ENCODE measurements at places on chromosomes 1 and 21.
A peak's percentile ranks its signal among the peaks of the same experiment; 100 is the strongest.

GRCh38 chr1:211066781-211067384 lies 67.1 kb downstream of the KCNH1 start:
- no peak for DNase-seq

GRCh38 chr1:30777060-30777903 lies 19.7 kb upstream of the LAPTM5 start:
- no peak for DNase-seq

DNA sequence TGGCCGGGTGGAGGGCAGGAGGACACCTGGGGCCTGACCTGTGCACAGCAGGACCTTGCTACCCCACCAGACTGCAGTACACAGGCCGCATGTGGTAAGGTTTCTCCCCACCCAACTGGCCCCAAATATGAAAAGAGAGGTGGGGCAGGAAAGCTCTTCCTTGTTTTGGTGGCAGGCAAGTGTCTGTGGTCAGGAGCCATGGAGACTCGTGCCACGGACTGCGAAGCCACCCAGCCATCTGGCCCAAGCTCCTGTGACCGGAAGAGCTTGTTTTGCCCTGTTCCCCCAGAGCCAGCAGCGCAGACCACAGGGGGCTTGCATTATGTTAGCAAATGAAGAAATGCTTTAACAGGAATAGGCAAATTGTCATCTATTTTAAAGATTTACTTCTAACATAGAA lies 54.9 kb downstream of the OLIG1 start:
- DNase-seq = no peak

DNA sequence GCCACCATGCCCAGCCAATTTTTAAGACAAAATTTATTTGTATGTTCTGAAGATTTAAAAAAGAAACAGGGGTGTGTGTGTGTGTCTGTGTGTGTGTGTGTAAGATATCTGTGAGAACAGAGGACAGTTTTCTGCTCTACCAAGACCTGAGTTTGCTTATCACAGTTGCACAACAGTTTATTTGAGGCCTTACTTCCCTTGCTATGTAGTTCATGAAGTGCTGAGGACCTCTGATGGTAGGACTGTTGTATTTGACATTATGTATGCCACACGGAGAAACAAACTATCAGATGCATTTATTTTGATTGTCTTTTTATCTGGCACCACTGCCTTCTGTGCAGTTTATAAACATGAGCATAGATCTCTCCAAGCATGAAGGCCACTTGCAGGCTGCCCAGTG lies 355.2 kb downstream of the PBX1 start:
- DNase-seq = no peak

GRCh38 chr1:205255941-205256780 lies 28.4 kb downstream of the TMCC2 start:
- DNase-seq = no peak

DNA sequence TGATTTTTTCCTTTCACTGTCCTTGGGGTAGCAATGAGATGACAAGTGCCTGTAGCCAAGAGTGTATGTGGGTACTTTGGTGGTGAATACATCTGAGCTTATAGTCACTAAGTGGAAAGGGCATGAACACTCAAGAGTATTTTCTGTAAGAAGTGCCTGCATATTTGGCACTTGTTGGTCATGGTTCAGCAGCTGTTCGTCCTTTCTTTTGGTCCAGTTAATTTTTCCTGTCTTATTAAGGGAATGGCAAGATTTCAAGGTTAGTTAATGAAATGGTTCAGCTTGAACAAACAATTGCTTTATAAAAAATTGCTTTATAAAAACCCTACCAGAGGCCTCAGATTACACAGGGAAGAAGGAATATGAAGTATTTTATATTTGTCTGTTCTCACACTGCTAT lies 48.6 kb upstream of the GPR52 start:
- no peak for DNase-seq

- no peak for DNase-seq
Measured at GRCh38 chr1:114299331-114299975, 145.8 kb upstream of the SYT6 start.

GRCh38 chr1:151166505-151166956 lies 587 bp downstream of the SCNM1 start:
- no peak for DNase-seq

GRCh38 chr1:11671205-11671543 lies 7.2 kb downstream of the FBXO6 start:
- DNase-seq = no peak

DNA sequence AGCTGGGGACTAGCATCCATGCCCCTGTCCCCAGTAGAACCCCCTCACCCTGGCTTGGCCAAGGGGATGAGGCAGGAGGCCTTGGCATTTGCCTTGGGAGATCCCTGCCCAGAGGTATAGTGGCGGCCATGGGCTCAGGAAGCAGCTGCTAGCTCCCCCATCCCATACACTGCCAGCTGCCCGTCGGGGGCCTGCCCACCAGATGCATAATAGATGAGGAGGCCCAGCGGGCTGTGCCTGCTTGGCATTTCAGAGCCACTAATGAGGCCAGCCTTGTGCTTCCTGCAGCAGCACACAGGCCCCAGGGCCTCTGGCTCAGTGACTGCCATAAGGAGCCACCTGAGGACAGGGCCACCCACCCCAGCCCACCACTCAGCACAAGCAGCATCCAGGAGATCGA lies 23.6 kb downstream of the RAP1GAP start:
- DNase-seq = no peak

DNA sequence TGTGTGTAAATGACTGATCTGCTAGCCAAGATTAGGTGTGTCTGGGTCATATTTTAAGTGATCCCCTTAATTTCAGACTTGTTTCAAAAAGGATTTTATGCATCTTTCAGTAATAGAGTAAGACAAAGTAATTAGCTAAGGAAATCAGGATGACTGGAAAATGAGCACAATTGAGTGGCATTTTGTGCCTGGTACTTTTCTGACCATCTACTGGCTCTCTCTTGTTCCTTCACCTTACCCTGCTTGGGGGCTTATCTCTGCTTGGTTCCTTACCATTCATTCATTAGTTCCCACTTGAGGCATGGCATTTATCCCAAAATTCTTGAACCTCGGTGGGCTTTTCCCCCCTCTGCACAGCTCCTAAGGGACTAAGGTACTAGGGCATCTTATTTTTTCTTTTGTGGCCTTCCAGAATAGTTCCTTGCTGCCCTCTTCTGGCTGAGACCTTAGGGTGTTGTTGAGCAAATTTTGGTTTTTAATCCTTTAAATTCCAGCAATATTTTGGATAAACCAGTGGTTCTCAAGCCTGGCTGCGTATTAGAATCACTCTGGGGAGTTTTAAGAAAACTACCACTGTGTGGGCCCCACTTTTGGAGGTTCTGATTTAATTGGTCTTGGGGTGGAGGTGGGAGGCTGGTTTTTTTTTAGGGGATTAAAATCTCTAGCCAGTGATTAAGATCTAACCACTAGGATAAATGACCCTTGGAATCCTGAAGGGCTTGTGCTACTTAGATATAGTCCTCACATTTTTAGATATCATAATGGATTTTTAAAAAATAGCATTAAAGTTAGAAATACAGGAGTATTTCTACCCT lies 50.8 kb downstream of the HS2ST1 start:
- DNase-seq = no peak

GRCh38 chr1:165903672-165904071 lies 76.3 kb downstream of the UCK2 start:
- no peak for DNase-seq

- DNase-seq = no peak
Measured at GRCh38 chr1:3717041-3717714, 35.1 kb upstream of the CCDC27 start.

GRCh38 chr21:41362605-41363369 lies 960 bp downstream of the MX2 start:
- no peak for DNase-seq

DNA sequence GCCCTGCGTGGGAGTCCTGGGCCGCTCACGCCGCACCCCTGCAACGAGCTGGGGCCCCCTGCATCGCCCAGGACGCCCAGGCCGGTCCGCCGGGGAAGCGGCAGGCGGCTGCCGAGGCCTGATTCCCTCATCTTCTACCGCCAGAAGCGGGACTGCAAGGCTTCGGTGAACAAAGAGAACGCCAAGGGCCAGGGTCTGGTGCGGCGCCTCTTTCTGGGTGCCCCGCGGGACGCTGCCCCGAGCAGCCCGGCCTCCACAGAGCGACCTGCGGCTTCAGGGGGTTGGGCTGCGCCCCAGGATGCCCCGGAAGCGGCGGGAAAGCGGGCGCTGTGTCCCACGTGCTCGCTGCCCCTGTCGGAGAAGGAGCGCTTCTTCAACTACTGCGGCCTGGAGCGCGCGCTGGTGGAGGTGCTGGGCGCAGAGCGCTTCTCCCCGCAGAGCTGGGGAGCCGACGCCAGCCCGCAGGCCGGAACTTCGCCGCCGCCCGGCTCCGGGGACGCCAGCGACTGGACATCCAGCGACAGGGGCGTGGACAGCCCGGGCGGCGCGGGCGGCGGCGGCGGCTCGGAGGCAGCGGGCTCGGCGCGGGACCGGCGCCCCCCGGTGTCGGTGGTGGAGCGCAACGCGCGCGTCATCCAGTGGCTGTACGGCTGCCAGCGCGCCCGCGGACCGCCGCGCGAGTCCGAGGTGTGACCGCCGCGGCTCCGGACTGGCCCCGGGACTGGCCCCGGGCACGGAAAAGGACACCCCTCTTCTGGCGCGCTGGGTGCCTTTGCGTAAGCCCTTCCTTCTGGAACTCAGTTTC lies 2.7 kb downstream of the FAM110D start:
- no peak for DNase-seq

DNA sequence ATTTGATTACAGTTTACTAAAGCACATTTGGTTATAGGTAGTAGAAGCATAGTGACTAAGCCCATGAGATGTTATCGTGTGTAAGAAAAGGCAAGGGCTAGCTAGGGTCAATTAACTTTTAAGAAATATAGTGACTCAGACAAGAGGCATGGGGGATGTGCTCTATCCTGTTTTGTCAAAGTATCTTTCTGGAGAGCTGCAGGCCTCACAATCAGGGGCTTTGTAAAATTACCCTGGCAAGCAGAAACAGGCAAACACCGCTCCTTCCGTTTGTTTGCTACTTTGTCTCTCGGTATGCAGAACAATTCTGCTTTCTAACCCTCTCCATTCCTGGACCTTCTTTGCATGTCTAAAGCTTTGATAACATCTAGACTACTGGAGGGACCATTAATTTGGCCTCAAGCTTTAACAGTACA lies 26.1 kb upstream of the ZNF697 start:
- DNase-seq = peak; percentile 45

DNA sequence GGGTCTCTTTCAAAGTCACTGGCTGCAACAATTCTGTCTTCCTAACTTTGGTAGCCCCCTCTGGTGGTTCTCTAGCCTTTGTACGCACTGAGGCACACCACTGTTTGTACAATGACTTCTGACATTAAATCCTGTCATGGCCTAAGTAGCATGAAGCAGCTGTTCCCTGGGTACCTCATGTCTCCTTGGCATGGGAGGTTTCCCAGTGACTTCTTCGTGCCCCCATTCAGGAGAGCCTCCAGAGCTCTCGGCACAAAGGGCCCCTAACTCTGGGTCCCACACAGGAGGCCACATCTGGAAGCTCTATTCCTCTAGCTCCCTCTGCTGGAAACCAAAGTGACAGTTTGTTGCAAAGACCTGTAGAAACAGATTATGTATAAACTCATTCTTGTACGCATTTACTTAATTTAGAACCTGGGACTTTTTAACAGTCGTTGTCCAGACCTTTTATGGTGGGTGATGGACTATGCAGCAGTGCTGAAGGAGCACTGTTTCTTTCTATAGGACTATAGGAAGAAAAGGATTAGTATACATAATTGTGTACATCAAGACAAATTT lies 13.4 kb downstream of the SWT1 start:
- no peak for DNase-seq

DNA sequence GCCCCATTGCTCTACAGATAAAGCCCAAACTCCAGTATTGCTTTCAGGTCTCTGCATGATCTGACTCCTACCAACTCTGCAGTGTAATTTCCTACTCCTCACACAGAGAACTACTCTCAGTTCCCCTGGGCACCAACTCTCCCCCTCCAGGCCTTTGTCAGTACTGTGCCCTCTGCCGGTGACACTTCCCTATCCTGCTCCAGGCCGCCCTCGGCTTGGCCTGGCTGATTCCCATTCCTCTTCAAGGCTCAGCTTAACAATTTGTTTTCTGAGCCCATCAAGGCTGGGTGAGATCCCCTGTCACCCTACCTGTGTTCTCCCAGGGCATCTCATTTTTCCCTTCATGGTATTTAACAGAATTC lies 2.6 kb downstream of the SLAMF8 start:
- DNase-seq = no peak
